ENCODE measurements at places on chromosomes 5 and 9. TPM values are rescaled to one million over a fixed set of nuclear protein-coding genes. Genes with fewer than 3 reads are reported as not detected.

Gene COL23A1
- not detected for total RNA-seq

DNA sequence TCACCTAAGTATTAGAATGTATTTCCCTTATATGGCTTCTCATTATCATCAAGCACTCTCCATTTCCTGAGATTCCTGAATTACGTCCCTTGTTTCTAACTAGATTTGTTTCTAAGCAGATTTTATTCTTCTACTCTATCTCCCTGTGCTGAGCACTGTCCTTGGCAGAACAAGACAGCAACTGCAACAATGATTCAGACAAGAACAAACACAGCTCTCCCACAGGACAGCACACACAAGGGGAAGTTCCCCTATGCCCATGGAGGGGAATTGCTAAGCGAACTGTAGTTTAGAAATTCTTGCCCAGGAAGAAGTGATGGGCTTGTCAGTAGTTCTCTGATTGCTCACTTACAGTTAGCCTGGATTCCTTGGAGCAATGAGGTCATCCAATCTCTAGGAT lies 759.9 kb downstream of the DTWD2 start:
- DNase-seq: no peak

- no peak for DNase-seq
Observed at GRCh38 chr5:141869514-141869913, 8.7 kb downstream of the PCDH1 start.

Gene RALGDS
- total RNA-seq: 58.8 TPM

Gene CTSV
- 52.2 TPM for total RNA-seq

Data from neural progenitor cell (in vitro differentiated cells).